ENCODE measurements at places on chromosomes 5 and 9. TPM values are rescaled to one million over a fixed set of nuclear protein-coding genes. Genes with fewer than 3 reads are reported as not detected.

NR6A1 gene
- total RNA-seq, result 125 TPM

IL5 gene
- not detected for total RNA-seq

GPSM1 gene
- total RNA-seq, result 21.3 TPM

POU5F2 gene
- total RNA-seq, result 1.2 TPM

DNA sequence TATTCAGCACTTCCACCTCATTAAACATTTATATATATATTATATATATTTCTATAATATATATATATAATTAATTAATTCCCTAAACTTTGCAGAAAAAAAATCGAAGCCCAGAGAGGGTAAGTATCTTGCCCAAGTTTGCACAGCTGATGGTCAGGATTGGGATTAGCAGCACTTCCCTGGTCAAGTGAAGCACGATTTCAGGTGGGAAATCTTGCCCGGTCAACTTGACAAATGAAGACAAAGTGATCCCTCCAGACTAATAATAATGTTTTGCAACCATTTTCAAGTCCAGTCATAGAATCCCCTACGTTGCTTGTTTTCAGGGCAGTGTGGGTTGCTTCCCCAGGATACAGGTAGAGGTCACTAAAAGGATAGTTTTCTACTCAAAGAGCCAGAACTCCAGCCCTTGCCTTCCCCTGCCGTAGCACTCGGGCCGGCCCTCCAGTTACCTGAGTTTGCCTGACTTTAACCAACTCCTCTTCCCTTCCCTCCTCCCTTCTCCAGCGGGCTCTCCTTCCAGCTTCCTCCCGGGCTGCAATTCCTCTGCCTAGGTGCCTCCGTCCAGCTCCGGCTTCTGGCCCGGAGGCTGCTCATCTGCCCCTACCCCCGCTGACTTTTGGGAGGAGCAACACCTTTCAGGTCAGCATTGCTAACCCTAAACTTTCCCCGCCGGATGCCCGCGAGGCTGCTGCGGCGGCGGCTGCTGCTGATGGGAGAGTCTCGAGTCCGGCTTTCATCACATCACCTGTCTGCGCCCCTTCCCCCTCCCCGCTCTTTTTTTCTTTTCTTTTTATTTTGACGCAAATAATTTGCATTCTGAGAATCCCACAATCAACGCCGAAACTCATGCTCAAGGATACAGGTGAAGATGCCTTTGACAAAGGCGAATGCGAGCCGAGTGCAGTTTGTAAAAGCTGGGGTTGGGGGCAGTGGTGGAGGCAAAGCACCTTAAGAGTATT, 930 bp downstream of the PRLR start:
- peak; percentile 87 for DNase-seq

- DNase-seq, result no peak
These were observed 1.8 kb downstream of the SCAMP1 start for GRCh38 chr5:78362220-78362619.

DNA sequence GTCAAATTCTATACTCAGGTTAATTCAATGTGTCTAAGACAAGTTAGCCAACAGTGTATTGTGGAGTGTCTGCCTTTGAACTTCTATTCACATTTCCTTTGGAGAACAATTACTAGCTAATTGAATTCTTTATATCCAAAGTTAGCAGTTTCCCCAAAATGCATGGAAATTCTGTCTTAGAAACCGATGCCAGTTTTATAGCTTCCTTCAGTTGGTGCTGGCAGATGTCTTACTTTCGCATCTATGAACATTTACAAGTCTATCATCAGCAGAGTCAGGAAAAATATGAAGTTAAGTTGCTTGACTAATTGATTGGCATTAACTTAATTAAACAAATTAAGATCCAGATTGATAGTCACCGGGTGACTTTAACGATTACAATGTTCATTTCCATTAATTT, 527.6 kb upstream of the CDH18 start:
- no peak for DNase-seq
